Ammon's horn (tissue), 1 donor: ENCODE measurements at places on chromosomes 1 and 21.

DNA sequence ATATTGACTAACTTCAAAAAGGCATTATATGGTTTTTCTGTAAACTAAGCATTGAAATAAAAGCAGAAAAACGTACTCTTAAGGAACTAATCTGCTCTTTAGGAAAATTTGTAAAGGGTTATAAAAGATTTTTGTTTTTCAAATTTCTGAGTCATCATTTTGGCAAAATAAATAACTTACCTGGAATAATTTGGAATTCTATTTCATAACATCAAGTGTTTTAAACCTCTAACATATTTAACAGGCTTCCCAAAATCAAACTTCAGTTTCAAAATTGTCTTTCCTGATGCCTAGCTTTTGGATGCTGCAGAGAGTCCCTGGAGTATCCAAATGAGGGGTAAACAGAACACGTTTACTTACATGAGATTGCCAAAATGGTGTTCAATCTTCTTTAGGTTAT, 108.5 kb downstream of the COP1 start:
- no peak for DNase-seq

DNA sequence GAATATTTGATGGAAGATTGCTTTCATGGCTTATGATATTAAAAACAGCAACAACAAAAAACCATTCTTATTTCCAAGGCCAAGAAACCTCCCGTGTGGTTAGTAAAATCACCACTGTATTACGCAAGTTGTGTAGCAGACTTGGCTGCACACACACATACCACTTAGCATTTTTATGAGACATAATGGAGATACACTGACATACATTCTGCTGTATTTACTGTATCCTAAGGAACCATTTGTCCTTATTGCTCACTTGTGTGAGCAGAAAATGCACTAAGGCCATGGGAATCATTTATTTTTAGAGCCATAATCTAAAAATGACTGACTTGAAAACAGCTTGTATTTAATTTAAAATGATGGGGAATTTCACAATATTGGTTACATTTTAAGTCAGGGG, 584 bp upstream of the C1orf141 start:
- no peak for DNase-seq

- no peak for DNase-seq
These were observed 2.0 kb upstream of the ZNF678 start for GRCh38 chr1:227561241-227561907.

GRCh38 chr21:35323947-35324346, 274.8 kb upstream of the RUNX1 start:
- DNase-seq: no peak

- no peak for DNase-seq
These were observed 58.5 kb downstream of the EXTL2 start for GRCh38 chr1:100835866-100836842.
